ENCODE measurements at places on chromosomes 16 and 17.

GRCh38 chr16:49409121-49409520 is 35.5 kb downstream of the C16orf78 start:
- DNase-seq: no peak

- peak; percentile 22 for DNase-seq
Measured at GRCh38 chr16:25065899-25066298, 45.6 kb upstream of the LCMT1 start.

DNA sequence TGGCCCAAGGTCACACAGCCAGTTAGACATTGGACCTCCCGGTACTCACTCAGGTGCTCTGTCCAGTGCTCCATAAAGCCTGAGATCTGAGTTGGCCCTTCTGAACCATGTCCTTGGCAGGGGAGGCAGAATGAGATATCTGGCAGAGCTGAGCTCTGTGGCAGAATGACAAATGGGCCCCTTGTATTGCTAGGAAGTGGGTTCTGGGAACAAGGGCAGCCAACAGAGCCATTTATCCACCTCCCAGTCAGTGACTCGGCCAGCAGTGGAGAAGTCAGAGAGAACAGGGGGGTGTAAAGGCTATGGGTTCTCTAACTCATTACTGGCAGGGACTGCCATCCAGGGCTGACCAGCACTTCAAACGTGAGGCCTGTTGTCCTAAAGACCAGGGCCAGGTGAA is 117.1 kb upstream of the NLRP1 start:
- DNase-seq: no peak

DNA sequence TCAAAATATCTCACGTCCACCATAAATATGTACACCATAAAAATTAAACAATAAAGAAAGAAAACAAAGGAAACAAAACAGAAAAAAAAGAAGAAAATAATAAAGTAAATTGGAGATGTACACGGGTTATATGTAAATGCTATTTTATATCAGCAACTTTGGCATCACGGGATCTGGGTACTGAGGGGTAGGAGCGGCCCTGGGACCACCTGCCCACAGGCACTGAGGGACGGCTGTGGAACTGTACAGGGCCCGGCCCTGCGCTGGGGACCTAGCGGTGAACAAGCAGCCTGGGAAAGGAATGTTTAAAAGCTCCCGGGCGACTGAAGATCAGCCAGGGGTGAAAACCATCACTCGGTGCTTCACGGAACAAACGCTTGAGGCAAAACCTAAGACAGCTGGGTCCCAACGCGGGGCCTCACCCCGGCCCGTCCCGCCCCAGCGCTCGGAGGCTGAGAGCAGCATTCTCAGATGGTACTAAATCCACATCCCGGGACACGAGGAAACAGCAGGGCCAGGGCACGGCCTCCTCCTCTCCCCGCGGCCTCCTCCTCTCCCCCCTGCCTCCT is 31.2 kb downstream of the NXN start:
- DNase-seq: no peak

DNA sequence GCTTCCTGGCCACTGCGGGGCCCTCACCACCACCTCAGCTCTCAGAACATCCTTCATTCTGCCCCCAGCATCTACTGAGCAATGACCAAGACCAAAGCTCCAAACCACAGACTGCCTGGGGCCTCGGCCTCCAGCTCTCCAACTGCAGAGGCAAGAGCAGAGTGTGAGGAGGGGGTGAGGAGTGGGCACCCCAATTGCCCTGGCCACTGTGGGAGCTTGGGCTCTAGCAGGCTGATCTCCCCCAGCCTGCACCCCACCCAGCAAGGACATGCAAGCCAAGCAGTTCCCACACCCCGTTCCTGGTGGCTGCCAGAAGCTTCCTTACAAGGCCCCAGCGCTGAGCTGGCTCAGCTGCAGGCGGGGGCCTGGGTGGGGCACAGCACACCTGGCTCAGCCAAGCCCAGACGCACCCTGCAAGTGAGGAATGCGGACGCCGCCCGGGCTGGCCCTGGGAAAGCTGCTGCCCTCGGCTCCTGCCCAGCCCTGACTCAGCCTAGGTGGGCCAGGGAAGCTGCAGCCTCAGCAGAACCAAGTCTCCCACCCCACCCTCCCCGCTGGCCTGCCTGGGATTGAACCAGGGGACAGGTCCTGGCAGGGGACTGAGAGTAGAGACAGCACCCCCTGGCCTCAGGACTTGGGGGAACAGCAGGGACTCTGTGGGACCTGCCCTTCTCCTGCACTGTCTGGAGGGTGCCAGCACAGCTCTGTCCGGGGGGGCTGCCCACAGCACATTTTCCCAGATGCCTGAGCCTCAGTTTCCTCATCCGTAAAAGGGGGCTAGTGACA is 29.7 kb upstream of the KRT17 start:
- DNase-seq: no peak

DNA sequence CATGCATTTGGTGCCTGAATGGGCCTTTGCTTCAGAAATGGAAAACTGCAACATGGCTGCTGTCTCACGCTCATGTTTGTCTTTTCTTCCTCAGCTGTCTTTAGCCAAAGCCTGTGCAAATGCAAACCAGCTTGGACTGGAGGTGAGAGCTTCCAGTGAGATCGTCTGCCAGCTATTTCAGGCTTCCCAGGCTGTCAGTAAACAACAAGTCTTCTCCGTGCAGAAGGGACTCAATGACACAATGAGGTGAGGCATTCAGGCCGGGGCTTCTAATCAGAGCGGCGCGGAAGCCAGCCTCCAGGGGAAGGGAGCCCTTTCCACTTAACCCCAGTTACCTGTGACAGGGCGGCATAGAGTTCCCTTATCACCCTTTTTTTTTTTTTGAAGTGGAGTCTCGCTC is 14.3 kb downstream of the CCNF start:
- no peak for DNase-seq

DNA sequence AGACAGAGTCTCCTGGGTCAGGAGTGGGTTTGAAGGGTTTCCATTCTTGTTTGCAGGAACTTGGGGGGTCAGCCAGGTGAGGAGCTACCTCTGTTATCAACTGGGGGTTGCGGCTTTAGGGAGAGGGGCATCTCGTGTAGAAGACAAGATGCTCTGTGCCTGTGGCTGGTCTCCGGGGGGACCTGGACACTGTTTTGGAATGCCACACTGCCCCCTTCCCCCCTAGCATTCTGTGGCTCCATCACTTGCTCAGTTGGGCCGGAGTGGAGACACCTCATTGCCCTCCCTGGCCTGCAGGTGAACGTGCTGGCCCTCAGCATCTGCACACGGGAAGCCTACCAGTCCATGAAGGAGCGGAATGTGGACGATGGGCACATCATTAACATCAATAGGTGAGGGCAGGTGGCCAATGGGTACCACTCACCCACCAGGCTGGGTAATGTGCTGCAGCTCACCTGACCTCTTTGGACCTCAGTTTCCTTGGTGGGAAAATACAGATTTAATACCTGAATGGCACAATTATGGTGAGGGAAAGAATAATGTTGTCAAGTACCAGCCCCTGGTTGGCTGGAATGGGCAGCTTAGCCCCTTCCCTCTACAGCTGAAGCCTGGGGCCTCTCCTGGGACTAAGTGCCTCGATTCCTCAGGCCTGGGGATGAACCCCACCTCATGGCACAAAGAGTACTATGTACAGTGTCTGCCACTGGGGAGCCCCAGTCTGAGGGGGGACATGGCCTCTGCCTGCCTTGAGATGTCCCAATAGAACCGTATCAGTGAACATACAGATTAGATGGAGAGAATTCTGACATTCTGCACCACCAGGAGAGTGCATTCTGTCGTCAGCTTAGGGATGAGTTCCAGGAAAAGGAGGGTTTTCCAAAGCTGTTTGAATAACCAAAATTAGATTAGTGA is 3.3 kb upstream of the MRM1 start:
- no peak for DNase-seq

DNA sequence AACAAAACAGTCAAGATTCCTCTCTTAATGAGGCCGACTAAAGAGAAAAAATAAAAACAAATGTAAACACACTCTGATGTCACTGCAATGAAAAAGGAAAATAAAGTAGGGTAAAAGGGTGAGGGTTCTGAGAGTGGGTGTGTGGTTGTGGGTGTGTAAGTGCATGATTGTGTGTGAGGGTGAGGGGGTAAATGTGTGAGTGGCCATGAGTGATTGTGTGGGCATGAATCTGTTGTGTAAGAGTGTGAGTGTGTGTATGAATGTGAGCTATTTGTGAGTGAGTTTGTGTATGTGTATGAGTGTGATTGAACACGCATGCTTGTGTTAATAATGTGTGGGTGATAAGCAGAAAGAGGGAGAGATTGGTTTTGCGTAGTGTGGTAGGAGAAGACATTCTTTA is 132.8 kb downstream of the CDH11 start:
- DNase-seq: no peak

GRCh38 chr17:57536289-57536688 is 208.8 kb downstream of the CCDC182 start:
- no peak for DNase-seq

- DNase-seq: no peak
Measured at GRCh38 chr16:67528870-67529581, 397 bp downstream of the RIPOR1 start.

- DNase-seq: no peak
Measured at GRCh38 chr17:27446569-27447301, 9.5 kb upstream of the KSR1 start.

- DNase-seq: no peak
Measured at GRCh38 chr16:6281994-6282393, 1050.7 kb upstream of the RBFOX1 start.

DNA sequence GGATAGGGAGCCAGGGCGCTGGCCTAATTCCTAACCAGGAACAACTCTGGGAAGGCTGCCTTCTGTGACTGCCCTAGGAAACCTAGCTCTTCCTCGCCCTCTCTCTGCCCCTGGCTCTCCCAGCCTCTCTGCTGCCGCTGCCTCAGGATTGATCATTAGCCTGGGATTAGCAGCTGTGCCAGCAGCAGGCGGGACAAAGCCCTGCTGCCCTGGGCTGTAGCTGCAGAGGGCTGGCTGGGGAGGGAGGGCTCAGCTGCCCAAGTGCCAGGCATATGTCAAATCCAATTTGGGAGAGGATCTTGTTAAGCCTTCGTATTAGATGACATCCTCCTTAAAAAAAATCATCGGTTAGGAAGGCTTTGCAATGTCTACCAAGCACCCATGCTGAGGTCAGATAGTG is 144.8 kb upstream of the CCL2 start:
- DNase-seq: no peak

DNA sequence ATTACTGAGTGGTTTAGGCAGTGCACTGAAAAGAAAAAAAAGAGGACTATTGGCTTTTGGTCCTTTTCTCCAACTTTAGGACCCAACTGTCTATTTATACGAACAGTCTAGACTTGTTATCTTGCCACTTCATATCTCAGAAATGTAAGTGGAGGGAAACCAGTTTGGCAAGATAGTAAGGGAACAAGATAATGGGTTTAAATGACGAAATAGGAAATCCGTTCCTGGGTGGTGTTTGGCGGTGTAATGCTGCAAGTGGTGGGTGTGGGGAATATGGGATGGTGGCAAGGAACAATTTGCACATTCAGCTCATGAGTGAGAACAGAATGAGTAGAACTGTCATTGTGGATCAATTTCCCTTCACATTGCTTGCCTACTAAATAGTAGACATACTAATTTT is 44.7 kb downstream of the GRB7 start:
- no peak for DNase-seq

DNA sequence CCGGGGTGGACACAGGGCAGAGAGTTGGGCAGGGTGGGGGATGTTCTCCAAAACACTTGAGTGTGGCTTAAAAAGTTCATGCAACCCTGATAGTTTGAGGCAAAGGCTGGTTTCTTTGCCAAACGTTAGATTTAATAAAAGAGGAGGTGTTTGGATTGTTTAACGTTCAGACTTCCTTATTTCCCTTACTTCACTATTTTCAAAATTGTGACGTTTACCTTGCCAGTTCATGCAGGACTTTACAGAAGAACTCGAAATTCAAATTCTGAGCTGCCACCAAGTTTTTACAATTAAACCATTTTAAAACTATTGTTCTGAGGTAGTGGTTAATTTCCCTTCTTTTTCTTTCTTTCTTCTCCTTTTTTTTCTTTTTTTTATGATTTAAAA is 5.5 kb downstream of the SEC14L1 start:
- no peak for DNase-seq

DNA sequence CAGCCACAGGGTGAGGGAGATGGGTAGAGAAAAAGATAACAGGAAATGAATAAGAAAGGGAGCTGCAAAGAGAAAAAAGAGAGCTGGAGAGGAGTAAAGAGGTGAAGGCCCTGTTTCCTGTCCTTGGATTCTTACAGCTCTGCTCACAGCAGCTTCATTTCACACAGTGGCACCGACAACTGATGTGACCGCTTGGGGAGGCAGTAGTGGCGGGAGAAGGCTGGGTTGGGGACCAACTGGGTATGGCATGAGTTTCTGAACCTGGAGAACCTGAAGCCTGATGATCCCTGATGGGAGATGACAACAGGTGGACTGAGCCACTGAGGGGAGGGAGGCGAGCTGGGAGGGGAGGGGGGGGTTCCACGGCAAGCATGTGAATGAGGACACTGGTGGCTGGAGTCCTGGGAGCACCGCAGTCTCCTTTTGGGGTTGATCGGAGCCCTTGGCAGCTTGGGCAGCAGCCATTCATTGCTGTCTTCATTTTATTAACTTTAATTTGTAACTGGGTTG is 34.3 kb upstream of the TOB1 start:
- no peak for DNase-seq

DNA sequence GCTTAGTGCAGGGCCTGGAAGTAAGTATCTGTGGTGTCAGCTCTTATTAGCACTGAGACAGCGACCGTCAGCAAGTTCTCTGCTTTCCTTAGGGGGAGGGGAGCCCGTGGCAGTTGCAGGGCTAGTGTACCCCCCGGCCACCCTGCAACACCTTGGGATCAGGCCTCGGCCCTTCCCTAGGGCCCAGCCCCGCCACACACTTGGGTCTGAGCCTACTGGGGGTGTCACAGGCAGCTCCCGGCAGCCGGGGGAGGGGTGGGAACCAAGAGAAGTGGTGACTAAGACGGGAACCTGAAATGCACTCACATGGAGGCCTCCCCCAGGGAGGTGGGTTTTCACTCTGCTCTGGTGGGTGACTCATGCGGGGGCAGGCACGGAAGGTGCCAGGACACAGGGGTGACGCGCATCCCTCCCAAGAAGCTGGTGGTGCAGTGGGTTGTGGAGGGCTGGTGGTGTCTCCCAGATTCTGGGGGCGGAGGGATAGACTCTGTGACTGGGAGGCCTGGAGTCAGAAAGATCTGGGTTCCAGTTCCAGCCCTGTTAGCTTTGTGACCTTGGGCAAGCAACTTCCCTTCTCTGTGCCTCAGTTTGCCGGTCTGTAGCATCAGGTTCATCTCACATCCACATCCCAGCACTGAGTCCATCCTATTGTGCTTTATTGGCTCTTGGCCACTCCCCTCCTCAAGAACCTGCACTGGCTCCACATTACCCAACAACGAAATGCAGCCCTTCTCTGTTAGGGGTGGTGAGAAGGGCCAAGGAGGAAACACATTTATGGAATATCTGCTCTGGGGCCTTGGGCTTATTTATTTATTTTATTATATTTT is 44.5 kb downstream of the LAT start:
- peak; percentile 16 for DNase-seq

- no peak for DNase-seq
Measured at GRCh38 chr17:46821482-46822387, 3.2 kb upstream of the WNT3 start.

DNA sequence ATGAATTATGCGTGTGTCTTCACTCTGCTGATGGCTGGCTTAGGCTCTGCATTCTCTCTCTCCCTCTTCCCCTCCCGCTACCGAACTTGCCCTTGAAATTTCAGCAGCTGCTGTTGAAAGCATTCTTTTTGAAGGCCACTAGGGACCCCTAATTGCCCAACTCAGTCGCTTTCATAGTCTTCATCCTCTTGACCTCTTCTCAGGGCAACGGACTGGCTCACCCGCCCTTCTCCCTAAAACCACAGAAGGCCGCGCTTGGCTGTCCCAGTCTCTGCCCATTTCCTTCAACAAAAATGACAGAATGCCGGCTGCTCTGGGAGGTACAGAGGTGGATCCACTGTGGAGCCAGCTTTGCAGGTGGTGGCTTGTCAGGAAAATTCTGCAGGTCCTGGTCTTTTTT is 21.0 kb upstream of the FMNL1 start:
- DNase-seq: peak; percentile 4
